ENCODE measurements at places on chromosomes 13 and 19.
A peak's percentile ranks its signal among the peaks of the same experiment; 100 is the strongest.

GRCh38 chr13:50518131-50518530, 325.4 kb downstream of the DLEU7 start:
- peak; percentile 0 for DNase-seq

DNA sequence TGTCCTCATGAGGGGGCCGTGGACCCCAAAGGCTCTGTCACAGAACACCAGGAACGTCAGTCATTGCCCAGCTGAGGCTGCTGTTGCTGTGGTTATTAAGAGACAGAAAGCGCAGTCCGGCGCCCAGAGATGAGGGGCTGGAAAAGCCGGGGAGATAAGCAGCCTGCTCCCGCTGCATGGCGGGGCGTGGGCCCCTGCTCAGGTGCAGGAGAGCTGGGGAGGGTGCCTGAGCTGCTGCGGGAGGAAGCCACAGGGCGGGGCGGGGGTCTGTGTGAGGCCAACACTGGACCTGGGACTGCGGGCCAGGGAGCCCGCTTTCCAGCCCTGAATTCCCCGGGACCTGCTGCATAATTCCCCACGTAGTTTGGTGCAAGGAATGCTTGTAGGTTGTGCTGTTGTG, 11.3 kb downstream of the SOX1 start:
- no peak for DNase-seq

DNA sequence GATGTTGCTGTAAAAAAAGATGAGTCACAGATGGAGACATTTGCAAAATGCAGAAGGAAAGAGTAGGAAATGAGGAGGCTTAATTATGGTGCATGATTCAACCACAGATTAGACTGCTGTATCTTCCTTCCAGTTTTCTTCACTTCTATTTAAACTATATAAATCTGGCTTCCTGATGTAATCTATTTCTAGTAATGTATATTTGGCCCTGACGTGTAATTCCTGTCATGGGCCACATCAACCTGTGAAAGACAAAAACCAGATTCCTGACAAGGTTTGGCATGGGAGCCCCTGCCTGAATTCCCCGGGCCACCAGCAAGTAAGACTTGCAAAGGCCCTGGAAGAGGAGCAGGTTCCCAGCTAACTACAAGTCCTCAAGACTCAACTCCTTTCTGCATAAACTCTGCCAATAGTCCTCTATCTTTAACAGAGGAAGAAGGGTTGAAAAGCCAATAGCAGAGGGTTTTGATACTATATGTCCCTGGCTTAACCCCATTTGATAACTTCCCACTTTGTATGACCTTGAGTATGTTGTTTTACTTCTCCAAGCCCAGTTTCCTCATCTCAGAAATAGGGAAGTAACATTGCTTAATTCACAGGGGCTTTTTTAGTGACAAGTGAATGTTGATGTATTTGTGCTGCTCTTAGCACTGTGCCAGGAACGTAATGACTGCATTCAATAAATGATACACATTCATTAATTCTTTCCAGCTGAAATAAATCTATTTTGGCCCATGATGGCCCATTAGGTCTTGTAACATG, 172.7 kb downstream of the SPRY2 start:
- peak; percentile 3 for DNase-seq

GRCh38 chr13:38348861-38349389, 726 bp upstream of the UFM1 start:
- no peak for DNase-seq

DNA sequence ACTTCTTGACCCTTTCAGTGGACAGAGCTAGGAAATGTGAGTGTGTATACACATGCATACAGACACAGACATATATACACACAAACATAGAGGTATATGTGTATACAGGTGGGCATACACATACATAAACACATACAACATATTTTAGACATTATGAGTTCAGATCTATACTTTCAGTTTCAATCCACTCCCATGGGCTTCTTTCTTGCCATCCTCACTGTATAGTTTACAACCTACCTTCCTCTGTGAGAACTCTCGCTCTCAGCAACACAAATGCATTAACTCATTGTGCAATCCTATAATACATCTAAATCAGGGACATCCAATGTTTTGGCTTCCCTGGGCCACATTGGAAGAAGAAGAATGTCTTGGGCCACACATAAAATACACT, 21.2 kb upstream of the SCEL start:
- DNase-seq: no peak

Measured in hematopoietic multipotent progenitor cell treated with erythropoietin and hydrocortisone succinate and interleukin-3 and kit ligand, for 8 days (in vitro differentiated cells).